ENCODE measurements at places on chromosomes 2 and 18.

GRCh38 chr2:215425021-215425782 lies 10.7 kb downstream of the FN1 start:
- no peak for DNase-seq

GRCh38 chr2:240920783-240921231 lies 14.7 kb downstream of the CROCC2 start:
- DNase-seq: no peak

- DNase-seq: no peak
Measured at GRCh38 chr2:49053156-49053555, 101.2 kb downstream of the FSHR start.

GRCh38 chr18:49514577-49514976 lies 27.5 kb upstream of the C18orf32 start:
- DNase-seq: no peak

- no peak for DNase-seq
Measured at GRCh38 chr2:114057638-114058037, 167.7 kb downstream of the ACTR3 start.

GRCh38 chr18:12645254-12645653 lies 12.7 kb downstream of the SPIRE1 start:
- no peak for DNase-seq

DNA sequence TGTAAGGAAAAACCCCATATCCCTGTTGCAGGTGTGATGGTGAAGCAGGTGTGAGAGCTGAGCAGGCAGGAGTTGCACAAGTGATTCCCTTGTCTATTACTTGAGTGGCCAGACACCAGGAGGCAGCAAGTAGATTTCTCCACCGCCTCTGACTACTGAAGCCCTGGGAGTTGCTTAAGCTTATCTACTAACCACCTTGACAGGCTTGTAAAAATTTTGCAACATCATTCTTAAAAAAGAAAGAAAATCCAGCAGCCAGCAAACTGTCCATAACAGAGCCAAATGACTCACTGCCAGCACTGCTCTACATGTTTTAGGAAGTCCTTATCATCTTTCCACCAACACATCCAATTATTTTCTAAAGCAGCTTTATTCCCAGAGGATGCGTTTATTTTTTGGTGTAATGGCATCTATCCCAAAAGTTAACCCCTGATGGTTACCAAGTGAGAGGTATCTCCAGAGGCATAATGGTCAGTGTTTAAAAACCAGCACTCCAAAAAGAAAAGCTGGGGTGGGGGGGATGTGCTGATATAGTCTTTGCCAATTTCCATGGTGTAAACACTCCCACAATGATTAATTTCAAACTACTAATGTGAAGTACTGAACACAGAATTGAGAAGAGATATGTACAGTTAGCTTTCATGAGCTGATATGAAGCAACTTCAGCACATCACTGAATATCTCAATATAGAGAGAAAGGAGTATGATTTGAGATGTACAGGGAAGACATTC lies 16.3 kb upstream of the GPR39 start:
- no peak for DNase-seq

DNA sequence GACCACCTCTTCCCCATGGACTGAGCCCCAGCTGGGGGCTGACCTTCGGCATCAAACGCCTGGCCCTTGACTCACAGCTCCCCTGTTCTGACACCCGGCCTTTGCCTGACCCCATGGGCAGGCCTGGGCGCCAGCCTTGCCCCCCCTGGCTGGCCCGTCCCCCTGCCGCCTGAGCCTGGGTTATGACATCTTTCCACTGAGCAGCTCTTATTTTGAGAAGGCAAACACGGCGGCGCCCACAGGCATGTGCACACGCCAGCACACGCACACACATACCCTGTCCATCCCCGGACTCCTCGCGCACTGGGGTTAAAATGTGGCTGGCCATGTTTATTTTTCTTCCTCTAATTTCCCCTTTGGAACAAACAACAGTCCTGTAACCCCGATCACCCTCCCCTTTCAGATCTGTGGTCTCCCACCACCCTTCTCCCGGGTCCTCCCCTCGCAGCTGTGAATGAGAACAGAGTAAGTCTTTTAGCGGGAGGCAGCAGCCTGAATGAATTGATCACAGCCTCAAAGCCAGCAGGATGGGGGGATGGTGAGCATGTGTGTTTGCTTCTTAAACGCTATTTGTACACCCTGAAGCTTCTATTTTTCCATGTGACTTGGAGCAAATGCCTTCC lies 11.8 kb upstream of the ATOH8 start:
- DNase-seq: peak; percentile 91

DNA sequence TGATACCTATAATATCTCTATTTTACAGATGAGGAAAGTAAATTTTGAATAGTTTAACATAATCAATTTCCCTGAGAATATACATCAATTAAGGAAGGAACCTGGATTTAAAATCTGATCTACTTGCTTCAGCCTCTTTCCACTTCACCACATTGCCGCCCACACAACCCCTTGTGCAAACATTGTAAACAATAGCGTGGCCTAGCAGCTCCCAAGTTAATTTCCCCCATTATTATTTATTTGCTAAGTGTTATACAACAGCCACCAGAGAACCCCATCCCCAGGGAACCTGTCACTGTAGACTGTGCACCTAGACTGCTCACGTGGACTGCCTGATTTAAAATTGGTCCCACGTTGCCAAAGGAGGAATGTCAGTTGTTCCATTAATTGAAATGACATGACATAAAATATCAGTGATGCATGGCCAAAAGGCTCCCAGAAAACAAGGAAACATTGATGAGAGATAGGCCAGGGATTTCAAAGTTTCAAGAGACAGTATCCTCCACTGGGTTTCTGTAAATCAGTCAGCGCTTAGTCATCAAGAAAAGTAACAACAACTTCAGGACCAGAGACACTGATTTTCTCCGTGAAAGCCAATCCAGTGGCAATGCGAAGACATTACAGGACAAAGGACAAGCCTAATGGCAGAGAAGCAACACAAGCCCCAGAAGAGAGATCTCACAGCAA lies 41.3 kb downstream of the SCG2 start:
- no peak for DNase-seq

GRCh38 chr18:58769321-58769720 lies 95.4 kb upstream of the ZNF532 start:
- DNase-seq: no peak

GRCh38 chr2:8794923-8795825 lies 42.2 kb downstream of the KIDINS220 start:
- DNase-seq: no peak

DNA sequence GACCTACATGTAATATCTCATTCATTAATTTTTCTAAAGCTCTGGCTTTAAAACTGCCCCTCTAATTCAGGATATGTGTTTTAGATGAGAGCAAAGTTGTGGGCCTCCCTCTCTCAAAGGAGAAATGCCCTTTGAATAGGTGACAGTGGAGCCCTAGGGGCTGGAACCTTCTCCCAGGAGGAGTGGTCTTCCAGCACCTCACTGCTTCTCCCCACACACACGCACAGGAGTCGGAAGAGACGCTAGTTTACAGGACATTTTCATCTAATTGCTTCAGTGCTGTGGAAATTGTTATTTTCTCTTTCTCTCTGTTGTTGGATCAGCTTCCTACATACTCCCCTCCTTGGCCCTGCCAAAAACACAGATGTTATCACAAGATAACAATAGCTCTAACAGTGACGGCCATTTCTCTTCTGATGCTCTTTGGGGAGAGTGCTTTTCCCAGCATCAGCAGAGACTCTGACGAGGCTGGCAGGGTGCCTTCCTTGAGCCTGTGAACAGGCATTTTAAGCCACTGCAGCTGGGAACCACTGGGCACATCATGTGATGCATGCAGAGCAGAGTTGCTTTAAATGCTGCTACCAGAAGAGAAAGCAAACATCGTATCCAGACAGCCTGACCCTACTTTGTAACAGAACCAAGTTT lies 209.4 kb upstream of the SP5 start:
- DNase-seq: peak; percentile 92

GRCh38 chr2:53036196-53036595 lies 731.4 kb upstream of the CHAC2 start:
- no peak for DNase-seq

- DNase-seq: no peak
Measured at GRCh38 chr2:100882645-100883613, 63.0 kb downstream of the NPAS2 start.

GRCh38 chr2:118853129-118853640 lies 5.7 kb upstream of the EN1 start:
- DNase-seq: no peak

DNA sequence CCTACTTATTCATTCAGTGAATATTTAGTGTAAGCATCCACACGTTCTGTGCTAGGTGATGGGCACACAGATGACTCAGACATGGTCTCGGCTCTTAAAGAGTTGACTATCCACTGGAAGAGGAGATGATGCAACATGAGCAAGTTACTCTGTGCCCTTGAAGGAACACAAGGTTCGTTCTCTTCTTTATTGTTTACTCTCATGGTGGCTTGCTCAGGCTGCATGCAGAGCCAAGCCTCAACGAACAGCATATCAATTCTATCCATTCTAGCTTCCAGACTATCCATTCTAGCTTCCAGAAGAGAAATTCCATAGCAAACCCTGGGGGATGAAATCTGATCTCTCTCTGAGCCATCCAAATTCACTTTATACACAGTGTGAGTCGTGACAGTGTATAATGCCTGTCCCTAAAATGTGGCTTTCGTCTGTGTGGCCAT lies 68.1 kb upstream of the CTAGE1 start:
- DNase-seq: no peak

- DNase-seq: no peak
Measured at GRCh38 chr2:106062627-106063026, 131.5 kb downstream of the UXS1 start.

- DNase-seq: no peak
Measured at GRCh38 chr2:189574793-189575475, 5.7 kb downstream of the SLC40A1 start.

All from nucleus accumbens (tissue), 56 donors.